ENCODE measurements at places on chromosomes 12 and 14.

- DNase-seq, result no peak
Observed at GRCh38 chr14:51680031-51680430, 28.3 kb downstream of the FRMD6 start.

DNA sequence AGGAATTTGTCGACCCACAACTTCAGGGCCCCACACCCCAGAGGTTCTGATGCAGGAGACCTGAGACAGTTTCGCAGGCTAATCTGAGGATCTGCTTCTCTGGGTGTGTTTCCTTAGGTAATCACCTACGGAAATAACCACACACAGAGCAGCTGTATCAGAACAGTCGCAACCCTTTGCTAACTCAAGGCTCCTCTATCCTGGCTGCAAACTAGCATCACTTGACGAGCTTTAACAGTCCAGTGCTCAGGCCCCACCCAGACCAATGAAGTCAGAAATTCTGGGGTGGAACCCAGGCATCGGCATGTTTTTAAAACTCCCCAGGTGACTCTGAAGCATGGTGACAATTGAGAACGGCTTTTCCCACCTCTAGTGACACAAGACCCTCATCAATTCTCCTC lies 20.7 kb downstream of the SLC7A7 start:
- DNase-seq, result no peak

- DNase-seq, result no peak
Observed at GRCh38 chr14:67987606-67988005, 168.0 kb downstream of the RAD51B start.

- DNase-seq, result no peak
Observed at GRCh38 chr12:107163413-107163812, 70.1 kb upstream of the CRY1 start.
